CD8-positive, alpha-beta memory T cell (primary cell): ENCODE measurements at places on chromosomes 6 and 20. TPM values are rescaled to one million over a fixed set of nuclear protein-coding genes. Genes with fewer than 3 reads are reported as not detected.

SLC52A3 gene
- total RNA-seq = not detected

TBXT gene
- not detected for total RNA-seq

DNA sequence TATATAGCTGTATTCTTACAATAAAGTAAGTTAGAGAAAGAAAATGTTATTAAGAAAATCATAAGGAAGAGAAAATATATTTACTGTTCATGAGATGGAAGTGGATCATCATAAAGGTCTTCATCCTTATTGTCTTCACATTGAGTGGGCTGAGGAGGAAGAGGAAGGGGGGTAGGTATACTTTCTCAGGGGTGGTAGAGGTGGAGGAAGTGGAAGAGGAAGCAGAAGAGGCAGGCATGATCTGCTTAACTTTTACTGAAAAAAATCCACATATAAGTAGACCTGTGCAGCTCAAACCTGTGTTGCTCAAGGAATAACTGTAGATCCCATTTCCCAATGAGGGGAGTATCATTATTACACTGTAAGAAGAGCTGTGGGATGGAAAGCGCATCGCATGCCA, 714.2 kb downstream of the KIF16B start:
- no peaks in the 10 kb centered on the region for H3K27me3 ChIP-seq
- H3K27ac ChIP-seq = no peak overlapping the region
- H3K36me3 ChIP-seq = no peaks in the 10 kb centered on the region
- no peak overlapping the region for H3K4me3 ChIP-seq
- DNase-seq = no peak

- no peaks in the 10 kb centered on the region for H3K4me1 ChIP-seq
- no peak overlapping the region for H3K27ac ChIP-seq
- no peaks in the 10 kb centered on the region for H3K36me3 ChIP-seq
Measured at GRCh38 chr6:48809700-48810099, 653.4 kb downstream of the MMUT start.

SLC35D3 gene
- not detected for total RNA-seq

DNA sequence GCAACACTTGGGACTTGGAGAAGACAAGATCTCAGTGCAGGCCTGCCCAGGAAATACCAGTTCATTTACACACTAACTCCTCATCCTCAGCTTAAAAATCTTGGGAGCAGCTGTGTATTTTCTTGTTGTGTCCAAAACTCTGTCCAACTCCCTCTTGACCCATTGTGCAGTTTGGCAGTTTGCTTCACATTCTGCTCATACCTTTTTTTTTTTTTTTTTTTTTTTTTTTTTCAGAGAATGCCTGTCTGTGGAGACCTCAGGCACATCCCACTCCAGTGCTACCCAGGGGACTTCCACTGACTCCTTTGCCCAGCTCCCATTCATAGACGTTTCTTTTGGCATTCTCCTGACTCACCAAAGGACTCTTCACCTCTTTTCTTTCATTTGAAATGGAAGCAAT, 265.8 kb upstream of the TCF21 start:
- no peaks in the 10 kb centered on the region for H3K4me1 ChIP-seq
- H3K4me3 ChIP-seq = no peak overlapping the region
- DNase-seq = no peak
- H3K36me3 ChIP-seq = no peaks in the 10 kb centered on the region
- H3K27me3 ChIP-seq = no peaks in the 10 kb centered on the region

GRCh38 chr6:27532820-27533538, 60.1 kb upstream of the ZNF184 start:
- H3K4me1 ChIP-seq = no peaks in the 10 kb centered on the region
- H3K27me3 ChIP-seq = peaks cover 3% of the 10 kb centered on the region
- no peaks in the 10 kb centered on the region for H3K36me3 ChIP-seq
- H3K27ac ChIP-seq = no peak overlapping the region
- no peak overlapping the region for H3K4me3 ChIP-seq
- no peak for DNase-seq

NHLRC1 gene
- 0.24 TPM for total RNA-seq

DNA sequence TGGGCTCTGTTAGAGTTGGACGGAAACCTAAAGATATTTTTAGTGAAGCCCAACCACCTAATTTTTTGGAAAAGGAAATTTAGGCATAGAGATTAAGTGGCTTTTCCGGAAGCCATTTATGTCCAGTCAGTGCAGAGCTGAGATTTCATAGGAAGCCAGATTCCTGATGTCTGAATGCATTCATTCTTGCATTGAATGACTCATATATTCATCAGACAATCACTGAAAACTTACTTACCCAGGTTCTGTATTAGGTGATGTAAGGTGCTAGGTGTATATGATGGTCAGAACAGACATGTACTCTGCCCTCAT, 4.1 kb downstream of the SH3BGRL2 start:
- peaks cover 25% of the 10 kb centered on the region for H3K27me3 ChIP-seq
- H3K27ac ChIP-seq = no peak overlapping the region
- no peak for DNase-seq
- peaks cover 8% of the 10 kb centered on the region for H3K4me1 ChIP-seq
- no peak overlapping the region for H3K4me3 ChIP-seq

- H3K4me3 ChIP-seq = no peak overlapping the region
- H3K4me1 ChIP-seq = no peaks in the 10 kb centered on the region
- H3K36me3 ChIP-seq = no peaks in the 10 kb centered on the region
- H3K27ac ChIP-seq = no peak overlapping the region
Measured at GRCh38 chr6:54135665-54136369, 24.6 kb downstream of the MLIP start.

GPX5 gene
- total RNA-seq = not detected

GRCh38 chr6:17987697-17988421, 424 bp upstream of the KIF13A start:
- no peak for DNase-seq
- peaks cover 9% of the 10 kb centered on the region for H3K4me1 ChIP-seq
- H3K36me3 ChIP-seq = no peaks in the 10 kb centered on the region
- peak overlapping the region; percentile 61 for H3K27ac ChIP-seq
- H3K27me3 ChIP-seq = peaks cover 25% of the 10 kb centered on the region

FANCE gene
- 27.5 TPM for total RNA-seq

DNA sequence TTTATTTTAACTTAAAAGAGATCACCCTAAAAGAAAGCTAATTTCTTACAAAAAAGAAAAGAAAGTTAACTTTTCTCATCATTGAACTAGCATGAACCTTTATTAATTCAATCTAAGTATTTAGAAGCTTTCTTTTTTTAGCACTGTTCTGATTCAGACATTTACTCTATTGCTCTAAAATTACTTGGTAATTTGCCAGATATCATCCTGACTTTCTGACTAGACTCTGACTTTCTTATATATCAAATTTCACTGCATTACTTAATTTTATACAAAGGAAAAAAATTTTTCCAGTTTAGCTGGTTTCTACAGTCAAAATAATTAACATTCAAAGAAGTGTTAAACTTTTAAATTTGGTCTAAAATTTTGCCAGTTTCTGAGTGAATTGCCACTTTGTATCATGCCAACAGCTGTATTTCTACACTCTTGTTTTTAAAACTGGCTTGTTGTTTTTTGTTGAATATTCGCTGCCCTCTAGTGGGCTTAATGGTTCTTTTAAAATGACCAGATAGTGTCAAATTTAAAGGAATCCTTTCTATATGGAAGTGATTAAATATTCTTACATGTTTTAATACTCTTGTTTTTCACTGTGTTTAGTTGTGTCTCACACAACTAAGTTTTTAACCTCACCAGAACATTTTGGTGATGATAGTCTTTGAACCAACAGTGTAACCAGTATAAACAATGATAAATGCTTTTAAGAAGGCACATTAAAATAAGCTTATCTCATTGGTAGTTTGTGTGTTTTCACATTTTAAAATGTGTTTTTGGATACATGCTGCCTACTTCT, 102.0 kb downstream of the POPDC3 start:
- H3K27ac ChIP-seq = no peak overlapping the region
- H3K4me1 ChIP-seq = no peaks in the 10 kb centered on the region
- DNase-seq = no peak
- H3K27me3 ChIP-seq = no peaks in the 10 kb centered on the region

- peaks cover 33% of the 10 kb centered on the region for H3K4me1 ChIP-seq
- H3K27me3 ChIP-seq = no peaks in the 10 kb centered on the region
Measured at GRCh38 chr6:16511723-16512489, 249.4 kb downstream of the ATXN1 start.

SPTLC3 gene
- not detected for total RNA-seq

- H3K27me3 ChIP-seq = no peaks in the 10 kb centered on the region
- H3K4me3 ChIP-seq = no peak overlapping the region
- H3K36me3 ChIP-seq = no peaks in the 10 kb centered on the region
- no peaks in the 10 kb centered on the region for H3K4me1 ChIP-seq
- peak; percentile 43 for DNase-seq
- H3K27ac ChIP-seq = no peak overlapping the region
Measured at GRCh38 chr20:13119583-13119982, 101.5 kb upstream of the ISM1 start.

EYA2 gene
- total RNA-seq = not detected

SLC4A11 gene
- total RNA-seq = 3.1 TPM

TRIM40 gene
- total RNA-seq = not detected

CLIC5 gene
- total RNA-seq = 6.4 TPM

TULP1 gene
- total RNA-seq = not detected

- H3K4me3 ChIP-seq = no peak overlapping the region
- H3K4me1 ChIP-seq = no peaks in the 10 kb centered on the region
- no peak for DNase-seq
- no peaks in the 10 kb centered on the region for H3K36me3 ChIP-seq
Measured at GRCh38 chr6:167589615-167589940, 237.1 kb upstream of the AFDN start.

DNA sequence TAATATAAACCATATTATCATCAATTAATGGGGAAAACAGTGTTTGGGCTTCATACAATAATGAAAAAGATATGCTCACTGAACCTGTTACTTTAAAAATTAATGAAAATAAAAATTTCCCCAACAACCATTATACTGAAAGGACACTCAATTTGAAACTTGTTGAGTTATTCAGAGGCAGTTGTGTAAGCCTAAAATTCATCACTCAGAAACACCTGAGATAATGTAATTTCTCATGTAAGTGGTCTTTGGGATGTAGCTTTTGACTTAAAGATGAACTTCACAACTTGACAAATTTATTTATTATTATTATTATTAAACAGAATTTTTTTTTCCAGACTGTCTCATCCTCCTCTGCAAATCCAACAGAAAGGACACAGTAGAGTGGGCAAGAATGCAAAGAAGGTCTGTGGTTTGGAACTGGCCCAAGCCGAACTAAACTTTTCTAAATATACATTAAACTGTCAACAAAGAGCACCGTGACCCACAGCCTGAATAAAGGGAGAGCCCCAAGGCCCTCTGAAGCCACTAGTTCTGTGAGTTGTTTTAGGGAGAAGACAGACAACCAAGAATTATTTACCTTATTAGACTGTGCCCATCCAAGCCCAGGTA, 32.2 kb upstream of the HEY2 start:
- H3K36me3 ChIP-seq = no peaks in the 10 kb centered on the region
- H3K27me3 ChIP-seq = no peaks in the 10 kb centered on the region
- no peak for DNase-seq
- H3K27ac ChIP-seq = no peak overlapping the region

RAB44 gene
- not detected for total RNA-seq

- H3K27ac ChIP-seq = peak overlapping the region; percentile 35
- peaks cover 32% of the 10 kb centered on the region for H3K36me3 ChIP-seq
- H3K4me3 ChIP-seq = no peak overlapping the region
- peak; percentile 16 for DNase-seq
Measured at GRCh38 chr20:37990571-37991151, 42.6 kb downstream of the TTI1 start.

DNA sequence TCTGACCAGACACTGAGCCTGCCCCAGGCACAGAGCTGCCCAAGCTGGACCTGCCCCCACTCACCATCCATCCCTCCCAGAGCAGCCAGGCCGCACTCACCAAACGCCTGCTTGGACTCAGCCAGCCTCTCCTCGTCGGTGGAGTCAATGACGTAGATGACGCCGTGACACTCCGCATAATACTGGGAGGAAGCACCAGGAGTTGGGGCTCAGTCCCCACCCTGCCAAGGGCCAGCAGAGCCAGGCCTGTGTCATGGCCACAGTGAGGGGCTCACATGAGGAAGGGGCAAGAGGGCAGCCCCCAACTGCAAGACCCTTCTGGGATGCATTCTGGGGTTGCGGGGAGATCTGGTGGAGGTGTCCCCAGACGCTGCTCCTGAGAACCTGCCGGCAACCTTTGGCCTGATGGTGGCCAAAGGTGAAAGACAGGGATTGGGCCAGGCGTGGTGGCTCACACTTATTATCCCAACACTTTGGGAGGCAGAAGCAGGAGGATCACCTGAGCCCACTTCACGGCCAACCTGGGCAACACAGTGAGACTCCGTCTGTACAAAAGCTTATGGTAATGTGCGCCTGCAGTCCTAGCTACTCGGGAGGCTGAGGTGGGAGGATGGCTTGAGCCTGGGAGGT, 5.6 kb downstream of the ARFRP1 start:
- H3K27me3 ChIP-seq = no peaks in the 10 kb centered on the region
- H3K4me1 ChIP-seq = peaks cover 23% of the 10 kb centered on the region
- no peak overlapping the region for H3K4me3 ChIP-seq
- no peak overlapping the region for H3K27ac ChIP-seq
- H3K36me3 ChIP-seq = peaks cover 22% of the 10 kb centered on the region

- peaks cover 21% of the 10 kb centered on the region for H3K4me1 ChIP-seq
- no peak for DNase-seq
- no peak overlapping the region for H3K4me3 ChIP-seq
Measured at GRCh38 chr6:157096105-157096504, 227.2 kb downstream of the TMEM242 start.

KIF25 gene
- total RNA-seq = not detected

TXLNB gene
- total RNA-seq = 0.47 TPM

GRCh38 chr20:50799176-50799889, 4.5 kb downstream of the BCAS4 start:
- H3K27me3 ChIP-seq = no peaks in the 10 kb centered on the region
- peaks cover 4% of the 10 kb centered on the region for H3K36me3 ChIP-seq
- no peak overlapping the region for H3K27ac ChIP-seq
- no peak for DNase-seq
- H3K4me1 ChIP-seq = peaks cover 10% of the 10 kb centered on the region

GRCh38 chr6:112029045-112029822, 24.7 kb upstream of the CCN6 start:
- peak; percentile 46 for DNase-seq
- no peaks in the 10 kb centered on the region for H3K36me3 ChIP-seq
- H3K4me3 ChIP-seq = peak overlapping the region; percentile 16
- H3K27me3 ChIP-seq = no peaks in the 10 kb centered on the region
- H3K4me1 ChIP-seq = peaks cover 69% of the 10 kb centered on the region

DNA sequence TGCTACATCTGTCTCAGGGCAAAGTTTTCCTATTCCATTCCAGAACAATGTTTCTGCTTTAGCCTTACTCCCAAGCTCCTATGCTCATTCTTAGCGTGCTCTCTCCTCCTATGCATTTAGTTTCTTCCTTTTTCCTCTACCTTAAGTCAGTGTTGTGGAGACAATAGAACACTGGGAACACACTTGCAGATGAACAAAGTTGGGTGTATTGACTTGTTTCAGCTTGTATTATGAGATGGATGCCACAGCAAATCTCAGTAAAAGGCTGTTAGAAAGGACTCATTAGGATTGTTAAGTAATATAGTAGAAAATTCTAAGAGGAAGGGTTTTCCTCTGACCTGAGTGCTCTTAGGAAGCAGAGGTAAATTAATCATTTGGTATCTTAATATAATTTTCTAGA, 48.4 kb downstream of the BMP5 start:
- no peak overlapping the region for H3K27ac ChIP-seq
- no peak for DNase-seq
- H3K27me3 ChIP-seq = no peaks in the 10 kb centered on the region
- H3K4me3 ChIP-seq = no peak overlapping the region
